ENCODE measurements at places on chromosomes 11 and 22.
A peak's percentile ranks its signal among the peaks of the same experiment; 100 is the strongest.

GRCh38 chr11:71335371-71335770 is 83.0 kb upstream of the SHANK2 start:
- no peak for DNase-seq

GRCh38 chr11:71249301-71249700 is 3.1 kb downstream of the SHANK2 start:
- no peak for DNase-seq

DNA sequence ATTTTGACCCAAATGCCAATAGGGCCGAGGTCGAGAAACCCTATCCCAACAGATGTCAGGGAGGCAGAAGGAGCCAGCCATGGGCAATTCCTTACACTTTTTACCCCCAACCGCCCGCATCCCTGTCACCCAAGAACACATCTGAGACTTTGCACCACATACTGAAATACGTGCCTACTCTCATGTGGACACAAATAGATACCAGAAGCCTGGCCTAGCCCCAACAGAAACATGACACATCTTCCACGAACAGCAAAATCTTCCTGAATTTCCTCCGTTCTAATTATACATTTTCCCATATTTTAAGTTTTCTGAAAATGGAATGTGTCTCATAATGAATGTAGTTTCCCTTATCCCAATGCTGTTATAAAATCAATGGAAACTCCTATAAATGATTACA is 64.7 kb downstream of the SLC1A2 start:
- no peak for DNase-seq

DNA sequence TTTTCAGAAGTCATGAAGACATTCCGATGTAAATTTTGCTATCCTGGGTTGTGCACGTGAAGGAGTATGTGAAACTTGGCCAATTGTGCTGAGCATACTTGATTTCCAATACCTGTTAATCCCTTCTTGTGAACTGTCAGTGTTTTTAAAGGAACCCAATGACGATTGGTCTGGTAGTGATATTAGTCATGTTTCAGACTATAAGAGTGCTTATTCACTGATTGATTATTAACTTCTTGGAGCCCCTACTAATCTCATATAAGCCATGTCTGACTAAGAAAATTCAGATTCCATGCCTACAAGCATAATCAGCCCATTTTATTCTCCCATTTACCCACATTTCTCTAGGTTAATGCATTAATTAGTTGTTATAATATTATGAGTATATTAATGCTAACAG is 330.8 kb upstream of the MTNR1B start:
- no peak for DNase-seq

- DNase-seq: no peak
These were observed 40.8 kb upstream of the FTH1 start for GRCh38 chr11:62008193-62008592.

- DNase-seq: no peak
These were observed 14.8 kb downstream of the CD3E start for GRCh38 chr11:118319337-118319707.

- no peak for DNase-seq
These were observed 97.2 kb downstream of the MICAL2 start for GRCh38 chr11:12207384-12208150.

GRCh38 chr11:90221803-90222458 is 918 bp downstream of the CHORDC1 start:
- DNase-seq: no peak

- peak; percentile 43 for DNase-seq
These were observed 177.8 kb downstream of the TENM4 start for GRCh38 chr11:79263001-79263400.

DNA sequence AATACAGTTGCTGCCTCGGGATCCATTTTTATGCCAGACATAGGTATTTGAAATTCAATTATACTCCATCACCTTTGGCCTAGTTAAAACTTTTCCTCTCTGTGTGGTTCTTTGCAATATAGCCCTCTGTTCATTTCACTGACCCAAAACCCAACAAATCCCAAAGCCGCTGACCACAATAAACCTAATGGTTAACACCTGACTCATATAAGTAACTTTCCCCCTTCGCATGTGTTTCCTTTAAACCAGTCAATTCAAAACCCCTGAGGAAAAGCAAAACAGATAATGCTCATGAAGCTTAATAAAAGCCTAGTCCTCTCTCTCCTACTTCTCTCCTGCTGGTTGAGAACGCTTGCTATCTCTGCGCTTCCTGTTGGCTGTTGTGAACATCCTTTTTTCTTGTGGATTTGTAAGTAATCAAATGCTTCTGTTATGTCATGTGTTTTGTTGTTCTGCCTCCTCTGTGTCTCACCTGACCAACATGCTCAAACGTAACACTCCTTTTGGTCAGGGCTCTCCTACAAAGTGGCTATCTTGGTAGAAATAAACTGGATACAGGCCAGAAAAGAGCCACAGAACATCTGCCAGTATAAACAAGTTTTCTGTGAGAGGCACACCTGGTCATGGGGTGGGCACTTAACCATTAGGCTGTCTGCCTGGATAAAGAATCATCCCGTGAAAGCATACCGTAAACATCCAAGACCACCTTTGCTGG is 652.6 kb downstream of the METTL15 start:
- DNase-seq: no peak

DNA sequence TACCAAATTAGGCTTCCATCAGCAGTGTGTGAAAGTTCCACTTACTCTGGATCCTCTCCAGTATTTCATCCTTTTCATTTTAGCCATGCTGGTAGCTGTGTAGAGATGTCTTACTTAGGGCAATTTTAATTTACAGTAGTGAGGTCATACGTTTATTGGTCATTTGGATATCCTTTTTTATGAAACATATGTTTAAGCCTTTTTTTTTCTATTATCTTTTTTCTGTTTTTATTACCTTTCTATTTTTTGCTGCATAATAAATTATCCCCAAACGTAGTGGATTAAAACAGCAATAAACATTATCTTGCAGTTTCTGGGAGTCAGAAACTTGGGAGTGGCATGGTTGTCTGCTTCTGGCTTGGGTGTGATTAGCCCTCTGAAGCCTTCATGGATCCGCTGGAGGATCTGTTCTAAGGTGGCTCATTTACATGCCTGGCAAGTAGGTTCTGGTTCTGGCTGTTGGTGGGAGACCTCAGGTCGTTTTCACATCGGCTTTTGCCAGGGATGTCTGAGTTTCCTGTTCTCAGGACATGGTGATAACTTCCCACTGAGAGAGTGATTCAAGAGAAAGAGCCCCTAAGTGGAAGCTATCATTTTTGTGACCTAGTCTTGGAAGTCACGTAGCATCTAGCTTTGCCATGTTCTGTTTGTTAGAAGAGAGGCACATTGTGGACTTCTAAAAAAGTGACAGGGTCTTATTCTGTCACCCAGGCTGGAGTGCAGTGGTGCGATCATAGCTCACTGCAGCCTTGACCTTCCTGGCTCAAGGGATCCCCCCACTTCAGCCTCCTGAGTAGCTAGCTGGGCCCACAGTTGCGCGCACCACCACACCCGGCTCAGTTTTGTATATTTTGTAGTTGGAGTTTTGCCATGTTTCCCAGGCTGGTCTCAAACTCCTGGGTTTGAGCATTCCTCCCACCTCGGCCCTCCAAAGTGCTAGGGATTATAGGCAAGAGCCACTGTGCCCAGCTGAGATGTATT is 38.6 kb downstream of the PPP6R3 start:
- DNase-seq: no peak

DNA sequence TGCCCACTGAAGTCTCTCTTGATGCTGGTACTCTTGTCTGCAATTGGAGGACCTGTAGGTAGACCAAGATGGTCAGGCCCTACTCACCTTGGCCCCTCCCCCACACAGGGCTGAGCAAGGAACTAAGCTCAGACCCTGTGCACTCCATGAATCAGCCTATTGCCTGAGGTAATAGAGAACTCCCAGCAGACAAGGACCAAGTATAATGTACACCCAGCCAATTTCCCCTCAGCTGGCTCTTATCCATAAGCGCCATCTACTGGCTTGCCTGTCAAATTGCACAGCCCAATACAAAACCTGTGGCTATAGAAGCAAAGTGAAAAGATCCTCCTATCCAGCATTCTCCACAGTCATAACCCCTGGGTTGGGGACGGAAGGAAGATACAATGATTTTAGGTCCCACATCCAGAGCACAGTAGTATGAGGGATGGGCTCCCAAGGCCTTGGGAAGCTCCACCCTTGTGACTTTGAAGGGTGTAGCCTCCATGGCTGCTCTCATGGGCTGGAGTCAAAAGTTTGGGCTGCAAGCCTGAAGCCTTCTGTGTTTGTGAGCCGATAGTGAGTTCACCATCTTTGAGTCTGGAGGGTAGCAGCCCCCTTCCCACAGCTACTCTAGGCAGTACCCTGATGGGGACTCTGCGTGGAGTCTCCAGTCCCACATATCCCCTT is 56.0 kb downstream of the GLYATL2 start:
- DNase-seq: peak; percentile 18

- no peak for DNase-seq
These were observed 55.1 kb downstream of the BTG4 start for GRCh38 chr11:111456859-111457730.

DNA sequence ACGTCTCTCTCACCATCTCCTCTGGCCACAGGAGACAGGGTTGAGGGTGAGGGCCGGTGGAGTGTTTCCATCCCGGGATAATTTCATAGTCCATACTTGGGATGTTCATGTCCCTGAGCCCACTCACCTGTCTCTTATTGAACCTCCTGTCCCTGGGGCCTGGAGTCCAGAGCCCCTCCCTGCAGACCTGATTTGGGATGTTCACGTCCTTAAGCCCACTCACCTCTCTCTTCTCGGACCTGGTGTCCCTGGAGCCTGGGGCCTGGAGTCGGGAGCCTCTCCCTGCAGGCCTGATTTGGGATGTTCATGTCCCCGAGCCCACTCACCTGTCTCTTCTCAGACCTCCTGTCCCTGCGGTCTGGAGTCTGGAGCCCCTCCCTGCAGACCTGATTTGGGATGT is 868.2 kb downstream of the BRD1 start:
- DNase-seq: no peak

- DNase-seq: no peak
These were observed 20.9 kb downstream of the SVIP start for GRCh38 chr11:22808571-22809197.

DNA sequence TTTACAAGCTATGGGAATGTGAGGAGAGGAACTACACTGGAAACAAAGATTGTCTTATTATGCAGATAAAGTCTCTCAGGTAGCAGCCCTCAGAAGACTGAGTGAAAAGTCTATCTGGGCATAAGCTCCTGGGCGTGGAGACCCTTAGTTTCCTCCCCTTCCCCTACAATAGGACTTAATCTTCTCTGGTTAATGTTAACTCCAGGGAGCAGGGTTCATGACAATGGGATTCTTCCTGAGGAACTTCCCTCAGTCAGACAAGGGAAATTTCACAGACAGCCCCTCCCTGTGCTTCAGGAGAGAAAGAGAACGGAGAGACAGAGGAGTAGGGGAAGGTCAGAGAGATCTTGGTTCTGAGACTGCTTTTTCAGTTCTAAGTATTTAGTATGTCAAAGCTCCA is 1428.6 kb downstream of the LRRC4C start:
- no peak for DNase-seq

DNA sequence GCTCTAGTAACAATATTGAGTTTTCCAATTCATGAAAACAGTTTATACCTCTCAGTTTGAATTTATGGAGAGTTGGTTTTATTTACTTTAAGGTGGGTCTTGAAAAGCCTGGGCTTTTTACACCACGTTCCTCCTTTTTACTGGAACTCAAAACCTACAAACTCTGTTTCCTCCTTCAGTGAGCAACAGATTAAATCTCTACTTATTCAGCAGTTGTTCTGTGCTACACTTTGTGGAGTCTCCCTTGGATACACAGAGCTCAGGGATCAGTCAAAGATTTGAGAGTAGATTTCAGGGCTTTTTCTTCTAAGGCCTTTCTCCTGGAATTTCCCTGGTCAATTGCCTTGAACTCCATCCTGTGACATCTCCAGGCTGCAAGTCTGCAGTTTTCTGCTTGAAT is 3.5 kb downstream of the NXPE1 start:
- no peak for DNase-seq

GRCh38 chr11:100557830-100558611 is 129.1 kb upstream of the ARHGAP42 start:
- no peak for DNase-seq

GRCh38 chr11:45045683-45046471 is 95.2 kb upstream of the TP53I11 start:
- DNase-seq: no peak

GRCh38 chr11:911031-911889 is 650 bp upstream of the CHID1 start:
- peak; percentile 84 for DNase-seq

- DNase-seq: no peak
These were observed 89.1 kb upstream of the DBX1 start for GRCh38 chr11:20249378-20249777.

- no peak for DNase-seq
These were observed 28.7 kb upstream of the MMP20 start for GRCh38 chr11:102653744-102654291.

DNA sequence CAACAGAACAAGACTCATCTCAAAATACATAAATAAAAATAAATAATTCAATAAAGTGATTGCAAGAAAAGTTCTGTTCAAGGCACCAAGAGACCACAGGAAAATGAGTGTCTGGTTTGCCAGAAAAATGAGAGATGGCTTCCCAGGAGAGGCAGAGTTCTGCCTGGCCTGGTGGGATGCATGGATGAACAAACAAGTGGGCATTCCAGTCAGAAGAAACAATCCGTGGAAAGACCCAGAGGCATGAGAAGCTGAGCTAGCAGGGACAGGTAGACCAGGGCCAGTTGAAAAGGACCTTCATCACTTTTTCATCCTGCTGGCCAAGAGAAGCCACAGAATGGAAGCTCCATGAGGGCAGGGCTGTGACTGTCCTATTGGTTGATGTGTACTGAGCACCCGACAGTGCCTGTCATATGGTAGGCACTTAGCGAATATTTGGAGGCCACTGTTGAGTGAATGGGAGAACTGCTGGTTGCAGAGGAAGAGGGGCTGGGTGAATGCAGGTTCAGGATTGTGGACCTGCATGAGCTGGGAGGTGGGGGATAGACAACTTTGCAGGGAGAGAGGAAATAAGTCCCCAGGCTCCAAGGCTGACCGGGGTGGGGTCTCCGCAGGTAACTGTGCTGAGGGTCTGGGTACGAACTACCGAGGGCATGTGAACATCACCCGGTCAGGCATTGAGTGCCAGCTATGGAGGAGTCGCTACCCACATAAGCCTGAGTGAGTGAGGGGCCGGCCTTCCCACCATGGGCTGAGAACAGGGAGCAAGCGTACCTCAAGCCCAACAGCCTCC is 3.7 kb downstream of the F2 start:
- no peak for DNase-seq

DNA sequence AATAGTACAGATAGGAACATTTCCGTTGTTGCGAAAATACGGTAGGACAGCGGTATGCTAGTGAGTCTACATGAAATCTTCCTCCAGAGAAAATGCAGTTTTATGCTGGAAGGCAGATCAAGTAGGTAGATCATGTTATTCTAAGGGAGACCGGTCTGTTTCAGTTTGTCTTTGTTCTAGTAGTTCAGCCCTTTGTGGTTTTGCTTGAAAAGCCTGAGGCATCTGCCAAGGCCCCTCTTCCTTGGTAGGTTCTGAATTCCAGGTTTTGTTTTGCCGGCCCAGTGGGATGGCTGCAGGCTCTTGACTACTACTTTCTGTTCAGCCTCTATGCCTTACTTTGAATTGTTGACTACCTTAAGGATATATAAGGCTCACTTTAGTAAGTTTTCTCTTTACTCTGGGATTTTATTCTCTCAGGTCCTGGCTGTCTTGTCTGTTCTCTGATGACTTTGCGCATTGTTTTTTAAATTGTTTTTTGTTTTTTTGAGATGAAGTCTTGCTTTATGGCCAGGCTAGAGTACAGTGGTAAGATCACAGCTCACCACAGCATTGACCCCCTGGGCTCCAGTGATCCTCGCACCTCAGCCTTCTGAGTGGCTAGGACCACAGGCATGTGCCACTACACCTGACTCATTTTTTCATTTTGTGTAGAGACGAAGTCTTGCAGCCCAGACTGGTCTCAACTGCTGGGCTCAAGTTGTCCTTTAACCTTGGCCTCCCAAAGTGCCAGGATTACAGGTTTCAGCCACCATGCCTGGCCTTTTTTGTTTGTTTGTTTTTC is 53.7 kb downstream of the HIPK3 start:
- no peak for DNase-seq

All from right kidney (tissue), 9 donors.